ENCODE measurements at places on chromosomes 4 and X. TPM values are rescaled to one million over a fixed set of nuclear protein-coding genes. Genes with fewer than 3 reads are reported as not detected.

HTT gene
- 14.6 TPM for total RNA-seq

SUPT20HL1 gene
- total RNA-seq: not detected

PCYT1B gene
- total RNA-seq: 0.40 TPM

EMCN gene
- total RNA-seq: not detected

PABPC1L2A gene
- not detected for total RNA-seq

UGT8 gene
- 5.1 TPM for total RNA-seq

CT45A3 gene
- total RNA-seq: not detected

NRK gene
- total RNA-seq: not detected

SRPX2 gene
- 39.8 TPM for total RNA-seq

ADH1B gene
- total RNA-seq: not detected

XAGE3 gene
- total RNA-seq: not detected

CTAG2 gene
- total RNA-seq: not detected

ZNF711 gene
- 15.8 TPM for total RNA-seq

USP26 gene
- not detected for total RNA-seq

AVPR2 gene
- not detected for total RNA-seq

VEGFC gene
- total RNA-seq: 19.2 TPM

RBM3 gene
- total RNA-seq: 352 TPM

REELD1 gene
- not detected for total RNA-seq

ANKRD50 gene
- 11.0 TPM for total RNA-seq

PPP4R3C gene
- not detected for total RNA-seq

ADH4 gene
- not detected for total RNA-seq

GABRG1 gene
- 0.92 TPM for total RNA-seq

ARSJ gene
- 0.95 TPM for total RNA-seq

CFAP299 gene
- not detected for total RNA-seq

ASB12 gene
- total RNA-seq: not detected

MID1IP1 gene
- 157 TPM for total RNA-seq

AREG gene
- total RNA-seq: 6.8 TPM

CSAG1 gene
- not detected for total RNA-seq

PLCXD1 gene
- 5.5 TPM for total RNA-seq

HEPH gene
- not detected for total RNA-seq

NSUN7 gene
- total RNA-seq: not detected

DGKK gene
- not detected for total RNA-seq

FDCSP gene
- total RNA-seq: not detected

TMEM31 gene
- total RNA-seq: not detected

TEX13D gene
- total RNA-seq: not detected

TLR6 gene
- total RNA-seq: 17.3 TPM

EIF4E gene
- total RNA-seq: 148 TPM

RASL11B gene
- 0.20 TPM for total RNA-seq

MAOA gene
- 18.2 TPM for total RNA-seq

BTK gene
- total RNA-seq: not detected

CDKN2AIP gene
- 11.5 TPM for total RNA-seq

ADGRL3 gene
- 1.4 TPM for total RNA-seq

CASP3 gene
- 63.6 TPM for total RNA-seq

SERPINA7 gene
- total RNA-seq: not detected

SMR3A gene
- total RNA-seq: not detected

RGN gene
- not detected for total RNA-seq

TMEM47 gene
- total RNA-seq: 12.9 TPM

DDIT4L gene
- 46.5 TPM for total RNA-seq

NIPAL1 gene
- total RNA-seq: 3.0 TPM

MAGEA4 gene
- total RNA-seq: not detected

ARMCX2 gene
- 0.84 TPM for total RNA-seq

TECRL gene
- total RNA-seq: not detected

CXCL5 gene
- 155 TPM for total RNA-seq

Data from NCI-H460 (cell line).